ENCODE measurements at places on chromosomes 13 and 19.

GRCh38 chr13:113553511-113554332 lies 30.8 kb upstream of the TFDP1 start:
- DNase-seq, result no peak

DNA sequence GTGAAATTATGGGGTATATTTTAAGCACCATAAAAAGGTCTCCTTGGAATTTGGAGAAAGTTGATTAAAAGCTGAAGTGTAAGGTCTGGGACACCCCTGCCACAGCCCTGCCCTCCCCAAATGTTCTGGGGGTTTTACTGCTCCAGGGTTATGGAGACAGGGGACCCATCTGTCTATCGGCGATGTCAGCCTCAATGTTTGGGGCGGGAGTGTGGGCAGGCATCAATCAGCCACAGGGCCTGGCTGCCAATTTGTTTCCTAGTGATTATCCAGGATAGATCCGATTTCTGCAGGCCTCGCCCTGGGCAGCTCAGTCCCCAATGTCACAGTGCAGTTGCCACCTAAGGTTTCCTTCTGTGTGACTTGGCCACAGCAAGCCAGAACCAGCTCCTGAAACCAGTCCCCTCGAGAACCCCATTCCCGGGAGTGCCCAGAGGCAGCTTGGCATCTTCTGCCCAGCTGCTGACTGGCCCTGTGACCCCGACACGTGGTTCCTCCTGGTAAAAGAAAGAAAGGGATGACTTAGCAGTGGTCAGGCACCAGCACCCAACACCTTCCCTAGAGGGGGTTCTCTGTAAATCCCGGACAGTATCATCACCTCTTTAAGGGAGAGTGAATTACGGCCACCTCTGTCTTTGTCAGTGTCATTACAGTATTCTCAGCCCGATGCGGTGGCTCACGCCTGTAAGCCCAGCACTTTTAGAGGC lies 41.6 kb downstream of the MYO9B start:
- DNase-seq, result no peak

DNA sequence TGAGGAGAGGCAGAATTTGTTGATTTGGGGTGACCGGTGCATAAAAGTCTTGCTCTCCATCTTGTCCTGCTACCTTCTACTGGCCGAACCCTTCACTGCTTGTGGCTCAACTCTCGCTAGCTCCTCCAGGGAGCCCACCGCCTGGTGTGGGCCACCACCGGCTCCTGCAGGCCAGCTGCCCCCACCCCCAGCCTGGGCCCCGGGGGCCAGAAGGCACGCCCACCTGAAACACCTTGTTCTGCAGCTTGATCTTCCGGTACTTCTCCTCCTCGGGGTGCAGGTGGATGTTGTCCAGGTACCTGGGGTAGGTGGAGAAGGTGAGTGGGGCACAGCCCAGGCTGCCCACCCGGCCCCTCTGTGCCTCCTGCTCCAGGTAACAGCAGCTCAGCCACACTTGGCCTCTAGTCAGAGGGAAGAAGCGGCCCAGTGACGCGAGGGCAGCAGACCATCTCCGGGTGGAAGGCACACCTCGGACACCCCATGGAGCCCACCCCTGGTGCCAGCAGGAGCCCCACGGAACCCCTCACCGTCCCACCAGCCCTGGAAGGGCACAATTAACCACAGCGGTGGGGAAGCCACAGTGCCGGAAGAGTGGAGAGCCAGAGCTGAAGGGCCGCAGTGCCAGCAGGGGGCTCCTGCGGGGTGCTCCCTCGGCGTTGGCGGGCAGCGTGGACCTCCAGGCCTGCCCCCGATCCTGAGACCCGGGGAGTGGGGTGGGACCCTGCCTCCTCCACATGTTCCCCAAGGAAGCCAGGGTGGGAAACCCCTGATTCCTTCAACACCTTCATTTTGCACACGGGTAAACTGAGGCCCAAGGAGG lies 10.1 kb downstream of the UBXN6 start:
- no peak for DNase-seq

DNA sequence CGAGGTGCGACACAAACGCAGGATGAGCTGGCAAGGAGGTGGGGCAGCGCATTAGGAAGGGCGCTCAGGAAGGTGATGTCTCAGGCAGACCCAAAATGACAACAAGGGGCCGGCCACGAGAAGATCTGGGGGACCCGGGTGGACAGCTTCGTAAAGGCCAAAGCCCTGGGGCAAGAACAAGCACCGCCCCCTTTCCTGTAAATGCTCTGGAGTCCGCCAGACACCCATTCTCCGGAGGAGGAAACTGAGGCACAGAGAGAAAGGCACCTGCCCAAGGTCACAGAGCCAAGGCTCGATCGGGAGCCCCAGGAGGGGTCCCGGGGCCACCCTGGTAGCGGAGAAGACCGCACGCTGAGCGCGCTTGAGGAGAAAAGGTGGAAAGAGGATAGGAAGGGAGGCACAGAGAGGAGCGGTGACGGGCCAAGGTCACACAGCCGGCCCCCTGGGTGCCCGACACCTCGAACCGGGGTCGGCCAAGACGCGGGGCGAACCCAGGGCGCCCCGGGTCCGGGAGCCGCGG lies 571 bp downstream of the SAFB2 start:
- peak; percentile 10 for DNase-seq

GRCh38 chr19:33505148-33505547 lies 16.4 kb downstream of the PEPD start:
- no peak for DNase-seq

GRCh38 chr19:12956446-12957388 lies at the start of gene GADD45GIP1:
Gene GADD45GIP1 (minus strand): TSS chr19:12957223. CDS start chr19:12957212, 11 bp downstream.
- DNase-seq, result peak; percentile 82

GRCh38 chr13:102680133-102680717 lies 14.6 kb downstream of the METTL21C start:
- no peak for DNase-seq

Measured in stimulated activated CD4-positive, alpha-beta T cell treated with anti-CD3 and anti-CD28 coated beads, TNF-alpha, amount 100 ng/mL, for 48 hours (primary cell).